ENCODE measurements at places on chromosomes 2 and 18. TPM values are rescaled to one million over a fixed set of nuclear protein-coding genes. Genes with fewer than 3 reads are reported as not detected.

DNA sequence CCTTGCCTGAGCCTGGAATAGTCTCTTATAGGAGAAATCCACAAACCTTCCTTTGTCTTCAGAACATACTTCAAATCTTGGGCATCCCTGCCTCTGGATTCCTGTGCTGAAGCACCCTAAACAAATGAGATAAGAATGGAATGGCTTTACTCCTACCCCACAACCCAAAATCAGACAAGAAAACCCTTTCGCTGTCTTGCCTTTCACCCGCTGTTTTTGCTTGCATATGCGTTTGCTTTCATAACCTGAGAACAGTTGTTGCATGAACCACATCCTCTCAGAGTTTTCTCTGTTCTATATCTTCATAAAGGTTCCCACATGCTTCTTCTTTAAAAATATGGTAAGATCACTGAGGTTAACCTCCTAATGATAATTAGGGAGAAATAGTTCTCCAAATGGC is 132.1 kb upstream of the MAP3K20 start:
- DNase-seq: no peak
- H3K4me1 ChIP-seq: no peaks in the 10 kb centered on the region
- H3K4me3 ChIP-seq: no peak overlapping the region
- no peak overlapping the region for H3K27ac ChIP-seq
- H3K27me3 ChIP-seq: no peaks in the 10 kb centered on the region

DNA sequence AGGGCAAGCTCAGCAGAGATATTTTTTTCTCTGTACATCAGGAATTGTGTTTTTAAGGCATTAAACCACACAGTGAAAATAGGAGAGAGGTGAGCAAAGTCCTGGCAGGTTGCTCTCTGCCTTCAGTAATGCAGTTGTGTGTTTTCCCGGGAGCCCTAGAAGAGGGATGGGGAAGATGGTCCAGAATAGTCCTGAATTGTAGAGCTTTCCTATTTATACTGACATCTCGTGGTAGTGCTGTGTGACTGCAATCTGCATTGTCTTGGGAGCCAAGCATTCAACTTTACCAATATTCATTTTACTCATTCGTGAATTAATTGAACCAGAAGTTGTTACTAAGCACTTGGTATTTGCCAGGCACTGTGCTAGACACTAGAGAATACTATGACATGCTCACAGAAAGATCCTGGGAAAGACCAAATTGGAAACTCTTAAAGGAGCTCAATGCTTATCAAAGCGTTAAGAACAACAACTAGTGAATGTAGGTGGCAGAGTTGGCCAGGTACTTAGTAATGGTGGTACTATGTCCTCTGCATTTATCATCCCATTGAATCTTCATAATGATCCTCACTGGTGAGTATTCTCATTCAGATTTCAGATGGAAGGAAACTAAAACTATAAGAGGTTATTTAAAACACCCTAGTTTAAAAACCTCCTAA is 214.6 kb downstream of the TRIB2 start:
- H3K4me1 ChIP-seq: no peaks in the 10 kb centered on the region
- H3K27ac ChIP-seq: no peak overlapping the region
- no peaks in the 10 kb centered on the region for H3K27me3 ChIP-seq
- DNase-seq: no peak
- H3K4me3 ChIP-seq: no peak overlapping the region

DNA sequence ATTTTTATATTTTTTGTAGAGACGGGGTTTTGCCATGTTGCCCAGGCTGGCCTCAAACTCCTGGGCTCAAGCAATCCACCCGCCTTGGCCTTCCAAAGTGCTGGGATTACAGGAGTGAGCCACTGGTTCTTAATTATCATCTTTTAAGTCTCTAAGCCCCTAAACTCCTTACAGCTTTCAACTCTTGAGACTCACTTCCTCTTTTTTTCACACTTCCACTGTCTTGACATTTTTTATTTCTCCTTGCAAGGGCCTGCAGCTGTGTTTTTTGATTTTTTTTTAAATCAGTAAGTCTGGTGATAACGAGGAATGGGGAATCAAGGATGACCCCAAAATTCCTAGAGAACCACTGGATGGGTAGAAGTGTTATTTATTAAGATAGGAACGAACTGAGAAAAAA is 8.6 kb upstream of the ABCB11 start:
- H3K27ac ChIP-seq: no peak overlapping the region
- H3K36me3 ChIP-seq: no peaks in the 10 kb centered on the region
- no peak for DNase-seq
- no peak overlapping the region for H3K4me3 ChIP-seq
- no peaks in the 10 kb centered on the region for H3K4me1 ChIP-seq

- no peaks in the 10 kb centered on the region for H3K4me1 ChIP-seq
- no peaks in the 10 kb centered on the region for H3K36me3 ChIP-seq
Observed at GRCh38 chr2:120740765-120741524, 5.3 kb downstream of the GLI2 start.

DNA sequence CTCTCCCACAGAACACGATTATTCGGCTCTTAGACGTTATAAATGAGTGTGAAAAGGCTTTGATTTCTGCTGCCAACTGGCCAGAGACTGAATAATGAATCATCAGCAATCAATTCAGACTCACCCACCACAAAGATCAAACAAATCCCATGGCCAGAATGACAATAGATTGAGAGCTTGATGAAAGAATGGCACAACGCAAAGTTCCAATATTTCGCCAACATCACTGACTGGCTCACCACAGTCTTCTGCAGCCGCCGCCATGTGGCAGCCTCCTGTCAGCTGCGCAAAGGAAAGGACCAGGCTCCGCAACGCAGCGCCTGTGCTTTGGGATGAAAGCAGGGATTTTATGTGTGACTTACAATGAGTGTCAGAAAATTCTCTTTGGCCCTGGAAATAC is 104.4 kb upstream of the SOX11 start:
- DNase-seq: no peak
- H3K4me3 ChIP-seq: no peak overlapping the region
- H3K27ac ChIP-seq: no peak overlapping the region
- no peaks in the 10 kb centered on the region for H3K36me3 ChIP-seq
- no peaks in the 10 kb centered on the region for H3K4me1 ChIP-seq

DNA sequence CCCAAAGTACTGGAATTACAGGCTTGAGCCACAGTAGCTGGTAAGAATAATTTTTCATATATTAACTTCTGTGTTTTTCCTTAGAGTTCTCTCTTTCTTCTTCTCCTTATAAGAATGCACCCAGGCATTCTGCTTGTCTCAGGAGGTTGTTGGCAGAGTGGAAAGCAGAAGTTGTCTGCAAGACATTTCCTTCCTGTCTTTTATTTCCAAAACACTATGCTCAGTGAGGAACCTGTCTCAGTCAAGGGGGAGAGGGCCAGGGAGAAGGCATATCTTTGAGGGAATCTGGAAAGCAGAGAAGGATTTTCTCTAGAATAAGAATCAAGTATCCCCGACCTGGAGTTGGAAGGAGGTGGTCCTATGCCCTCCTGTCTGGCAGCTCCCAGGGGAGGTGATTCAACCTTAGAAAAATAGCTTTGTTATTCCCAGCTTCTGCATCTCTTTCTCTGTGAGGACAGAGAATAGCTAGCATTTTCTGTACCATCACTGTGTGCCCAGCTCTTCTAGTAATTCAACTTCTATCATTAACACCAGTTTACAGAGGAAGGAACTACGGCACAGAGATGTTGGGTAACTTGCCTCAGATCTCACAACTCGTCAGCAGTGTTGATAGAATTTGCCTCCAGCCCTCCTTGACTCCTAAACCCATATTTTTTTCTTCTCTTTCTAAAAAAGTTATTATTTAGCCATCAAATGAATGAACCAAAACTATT is 3.8 kb upstream of the LPIN2 start:
- no peak overlapping the region for H3K27ac ChIP-seq
- no peak for DNase-seq
- H3K36me3 ChIP-seq: no peaks in the 10 kb centered on the region
- H3K4me1 ChIP-seq: no peaks in the 10 kb centered on the region

GRCh38 chr2:235025800-235026536 is 74.2 kb downstream of the SH3BP4 start:
- no peaks in the 10 kb centered on the region for H3K36me3 ChIP-seq
- H3K27me3 ChIP-seq: no peaks in the 10 kb centered on the region
- no peak overlapping the region for H3K27ac ChIP-seq
- DNase-seq: no peak
- H3K4me1 ChIP-seq: no peaks in the 10 kb centered on the region
- H3K4me3 ChIP-seq: no peak overlapping the region

- H3K27ac ChIP-seq: no peak overlapping the region
- H3K4me3 ChIP-seq: no peak overlapping the region
- H3K4me1 ChIP-seq: no peaks in the 10 kb centered on the region
- H3K27me3 ChIP-seq: no peaks in the 10 kb centered on the region
- no peak for DNase-seq
Observed at GRCh38 chr2:217466805-217467204, 536.0 kb downstream of the TNS1 start.

GRCh38 chr2:67050622-67051021 is 346.5 kb upstream of the ETAA1 start:
- H3K4me1 ChIP-seq: no peaks in the 10 kb centered on the region
- H3K36me3 ChIP-seq: no peaks in the 10 kb centered on the region
- no peak for DNase-seq
- H3K4me3 ChIP-seq: no peak overlapping the region
- no peaks in the 10 kb centered on the region for H3K27me3 ChIP-seq

DNA sequence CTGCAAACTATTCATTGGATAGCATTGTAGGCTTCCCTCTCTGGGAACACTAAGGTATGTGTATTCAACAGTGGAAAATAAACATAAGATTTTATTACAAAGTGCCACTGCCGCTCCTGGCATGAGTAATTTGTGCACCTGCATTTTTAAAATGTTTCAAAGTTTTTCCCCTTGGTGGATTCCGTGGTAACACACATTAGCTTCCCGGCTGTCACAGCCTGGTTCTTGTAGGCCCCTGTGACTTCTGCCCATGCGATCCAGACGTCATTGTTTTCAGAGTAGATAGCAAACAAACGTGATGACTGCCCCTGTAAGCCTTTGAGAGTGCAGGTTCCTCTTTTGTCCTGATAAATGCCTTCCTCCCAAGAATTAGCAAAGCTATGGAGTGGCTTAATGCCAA is 421.0 kb downstream of the ZNF521 start:
- no peak overlapping the region for H3K4me3 ChIP-seq
- H3K36me3 ChIP-seq: no peaks in the 10 kb centered on the region
- no peak overlapping the region for H3K27ac ChIP-seq
- no peaks in the 10 kb centered on the region for H3K27me3 ChIP-seq
- DNase-seq: no peak
- no peaks in the 10 kb centered on the region for H3K4me1 ChIP-seq

- H3K4me1 ChIP-seq: no peaks in the 10 kb centered on the region
- DNase-seq: no peak
- H3K36me3 ChIP-seq: no peaks in the 10 kb centered on the region
- H3K27ac ChIP-seq: no peak overlapping the region
- no peaks in the 10 kb centered on the region for H3K27me3 ChIP-seq
Observed at GRCh38 chr2:216066230-216066629, 15.4 kb downstream of the PECR start.

DNA sequence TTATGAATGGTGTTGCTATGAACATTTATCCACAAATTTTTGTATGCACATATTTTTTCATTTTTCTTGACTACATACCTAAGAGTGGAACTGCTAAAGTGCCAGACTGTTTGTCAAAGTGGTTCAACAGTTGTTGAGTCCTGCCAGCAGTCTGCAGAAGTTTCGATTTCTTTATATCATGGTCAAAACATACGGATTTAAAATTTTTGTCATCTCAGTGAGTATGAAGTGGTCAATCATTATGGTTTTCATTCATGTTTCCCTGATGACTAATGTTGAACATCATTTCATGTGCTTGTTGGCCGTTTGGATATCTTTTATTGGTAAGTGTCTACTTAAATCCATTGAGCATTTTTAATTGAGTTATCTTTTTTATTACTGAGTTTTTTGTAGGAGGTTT is 39.2 kb downstream of the CCDC138 start:
- no peaks in the 10 kb centered on the region for H3K27me3 ChIP-seq
- no peaks in the 10 kb centered on the region for H3K36me3 ChIP-seq

GRCh38 chr18:11808001-11808855 is 43.0 kb upstream of the CHMP1B start:
- H3K36me3 ChIP-seq: no peaks in the 10 kb centered on the region
- no peak overlapping the region for H3K27ac ChIP-seq
- no peak overlapping the region for H3K4me3 ChIP-seq
- H3K27me3 ChIP-seq: no peaks in the 10 kb centered on the region

NMUR1 gene
- 0.36 TPM for total RNA-seq

SLC30A3 gene
- total RNA-seq: 0.78 TPM

VAPA gene
- 221 TPM for total RNA-seq

GRCh38 chr2:188978291-188979081 is 4.3 kb downstream of the COL3A1 start:
- peak overlapping the region; percentile 51 for H3K4me3 ChIP-seq
- H3K36me3 ChIP-seq: no peaks in the 10 kb centered on the region
- peaks cover 2% of the 10 kb centered on the region for H3K4me1 ChIP-seq
- peak overlapping the region; percentile 87 for H3K27ac ChIP-seq
- no peaks in the 10 kb centered on the region for H3K27me3 ChIP-seq
- DNase-seq: no peak

HRH4 gene
- 0.10 TPM for total RNA-seq

COA5 gene
- 18.1 TPM for total RNA-seq

DNA sequence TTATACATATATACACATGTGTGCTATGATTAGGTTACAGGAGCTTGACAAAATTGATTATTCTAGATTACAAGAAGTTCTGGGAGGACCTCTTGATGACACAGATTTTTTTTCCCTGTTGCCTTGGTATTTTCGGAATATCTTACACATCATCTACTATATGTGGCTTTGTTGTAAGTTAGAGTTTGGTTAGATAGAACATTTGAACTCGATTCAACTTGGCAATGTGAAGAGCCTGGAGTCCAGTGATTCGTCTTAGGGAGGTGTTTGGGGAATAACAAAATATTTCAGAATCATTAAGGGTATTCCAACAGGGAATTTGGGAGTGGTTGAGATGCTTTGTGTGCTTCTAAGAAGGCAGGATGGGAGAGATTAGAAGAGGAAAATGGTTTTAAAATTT is 39.3 kb upstream of the EFEMP1 start:
- H3K27me3 ChIP-seq: no peaks in the 10 kb centered on the region
- H3K27ac ChIP-seq: no peak overlapping the region
- no peak overlapping the region for H3K4me3 ChIP-seq

DNA sequence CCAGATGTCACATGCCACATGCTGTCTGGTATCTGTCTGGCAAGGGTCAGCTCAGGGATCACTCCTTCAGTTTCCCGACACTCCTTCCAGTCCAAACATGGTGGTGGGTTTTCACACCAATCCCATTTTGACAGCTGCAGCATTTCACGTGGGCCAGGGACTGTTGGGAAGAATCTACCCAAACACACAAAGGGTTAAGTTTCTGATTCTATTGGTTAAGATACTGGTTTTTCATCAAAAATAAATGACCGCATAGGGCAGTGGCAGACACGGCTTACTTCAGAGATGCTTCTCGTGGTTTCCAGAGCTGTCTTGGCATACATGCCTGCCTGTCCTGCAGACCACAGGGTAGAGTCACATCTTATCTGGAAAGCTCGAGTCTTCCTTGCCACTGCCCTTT is 79.7 kb downstream of the PSMG2 start:
- DNase-seq: no peak
- H3K27me3 ChIP-seq: no peaks in the 10 kb centered on the region
- no peaks in the 10 kb centered on the region for H3K4me1 ChIP-seq
- no peak overlapping the region for H3K4me3 ChIP-seq
- H3K27ac ChIP-seq: no peak overlapping the region

GRCh38 chr2:99420751-99421299 is 69.0 kb downstream of the REV1 start:
- no peak for DNase-seq
- no peaks in the 10 kb centered on the region for H3K27me3 ChIP-seq
- H3K27ac ChIP-seq: no peak overlapping the region
- no peak overlapping the region for H3K4me3 ChIP-seq

ASPRV1 gene
- 1.9 TPM for total RNA-seq

ZBTB7C gene
- total RNA-seq: 18.2 TPM

- H3K27me3 ChIP-seq: no peaks in the 10 kb centered on the region
- H3K27ac ChIP-seq: no peak overlapping the region
- no peak for DNase-seq
- no peak overlapping the region for H3K4me3 ChIP-seq
- no peaks in the 10 kb centered on the region for H3K36me3 ChIP-seq
Observed at GRCh38 chr2:9673914-9674481, 43.2 kb upstream of the YWHAQ start.

REG3G gene
- total RNA-seq: 0.71 TPM

Data from aorta (tissue), 5 donors.